ENCODE measurements at places on chromosomes 3 and 15.
A peak's percentile ranks its signal among the peaks of the same experiment; 100 is the strongest.

DNA sequence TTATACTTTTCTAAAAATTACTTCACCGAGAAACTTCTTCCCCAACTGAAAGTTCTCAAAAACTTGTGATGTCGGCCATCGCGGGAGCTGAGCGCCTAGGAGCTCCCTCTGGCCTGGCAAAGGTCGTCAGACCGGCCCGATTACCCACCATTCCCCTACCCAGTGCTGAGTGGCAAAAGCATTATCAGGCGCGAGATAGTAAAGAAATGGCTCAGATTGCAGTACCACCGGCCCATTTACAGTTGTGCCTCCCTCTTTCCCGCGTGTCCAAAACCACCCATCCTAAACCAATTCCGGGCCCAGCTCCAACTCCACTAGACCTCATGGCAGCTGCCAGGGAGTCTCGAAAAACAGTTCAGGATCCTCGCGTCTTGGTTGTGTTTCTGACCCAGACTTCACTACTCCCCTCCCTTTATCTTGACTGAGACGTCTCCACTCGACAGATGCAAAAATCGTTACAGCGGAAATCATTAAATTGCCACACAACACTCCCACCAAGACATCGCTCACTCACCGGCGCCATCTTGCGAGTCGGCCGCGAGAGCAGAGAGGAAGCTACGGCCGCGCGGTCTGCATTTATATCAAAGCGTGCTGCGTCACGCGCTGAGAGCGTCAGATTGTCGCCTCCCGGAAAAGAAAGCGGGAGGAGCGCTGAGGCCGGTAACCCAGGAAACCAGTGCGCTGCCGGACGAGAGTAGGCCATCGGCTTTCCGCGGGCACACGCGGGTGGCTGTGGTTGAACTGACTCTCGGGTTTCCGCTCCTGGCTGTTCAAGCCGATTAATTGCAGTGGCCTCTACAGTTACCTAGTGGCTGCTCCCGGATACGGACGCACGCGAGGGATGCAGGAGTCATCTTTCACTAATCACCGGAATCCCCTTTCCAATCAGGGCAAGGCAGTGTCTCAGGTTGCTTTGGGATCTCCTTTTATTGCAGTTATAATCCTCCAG lies at the start of gene RPL22L1:
RPL22L1 (minus strand) TSS at position 551 of the 949 bp plus-strand sequence; CDS start at position 523, 28 bp downstream.
- no peak for DNase-seq

- no peak for DNase-seq
These were observed 163.5 kb downstream of the GOLGA6L4 start for GRCh38 chr15:84398763-84399701.

GRCh38 chr3:101836652-101837598 lies 12.4 kb upstream of the NFKBIZ start:
- peak; percentile 20 for DNase-seq

GRCh38 chr3:42402394-42403096 lies 7.9 kb downstream of the LYZL4 start:
- DNase-seq = no peak

GRCh38 chr15:89198934-89199333 lies 22.4 kb downstream of the RLBP1 start:
- DNase-seq = no peak

- peak; percentile 23 for DNase-seq
These were observed 1.0 kb downstream of the SHOX2 start for GRCh38 chr3:158105119-158105709.

GRCh38 chr3:130839813-130840212 lies 54.1 kb upstream of the ATP2C1 start:
- peak; percentile 13 for DNase-seq

DNA sequence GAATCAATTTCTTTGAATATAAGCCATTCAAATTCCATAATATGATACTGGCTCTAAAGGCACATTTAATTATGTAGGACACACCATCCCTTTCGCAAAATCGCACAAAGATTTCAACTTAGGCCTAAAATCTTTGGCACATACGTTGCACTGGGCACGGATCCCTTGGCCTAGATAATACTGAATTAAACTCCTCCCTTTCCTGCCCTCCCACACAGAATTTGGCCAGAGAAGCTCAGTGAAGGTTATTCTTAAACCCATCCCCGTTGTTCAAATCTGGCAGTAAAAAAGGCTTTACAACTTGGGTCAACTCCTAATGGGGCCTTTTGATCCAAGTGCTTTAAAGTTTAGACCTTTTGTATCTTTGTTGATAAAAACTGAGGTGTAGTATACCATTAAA lies 247.2 kb downstream of the PTPRG start:
- DNase-seq = no peak

- no peak for DNase-seq
These were observed 116.7 kb downstream of the XXYLT1 start for GRCh38 chr3:195154111-195154791.

DNA sequence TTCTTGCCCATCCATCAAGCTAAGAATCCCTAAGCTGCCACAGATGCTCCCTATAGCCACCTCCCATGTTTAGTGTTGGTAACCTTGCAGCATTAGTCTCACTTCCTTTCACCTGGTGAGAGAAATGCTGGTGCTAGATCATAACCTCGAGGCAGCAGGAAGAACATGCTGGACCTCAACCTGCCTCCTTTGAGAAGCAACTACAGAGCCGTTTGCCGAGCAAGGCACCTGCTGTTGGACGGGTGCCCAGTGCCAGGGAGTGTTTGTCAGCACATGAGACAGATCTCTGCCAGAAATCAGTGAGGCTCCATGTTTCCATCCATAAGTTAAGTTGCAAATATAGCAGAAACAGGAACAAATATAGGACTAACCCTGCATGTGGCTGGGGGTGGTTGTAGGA lies 955.7 kb downstream of the TUSC7 start:
- peak; percentile 11 for DNase-seq

- no peak for DNase-seq
These were observed 76.2 kb upstream of the C2CD4B start for GRCh38 chr15:62241135-62241770.

DNA sequence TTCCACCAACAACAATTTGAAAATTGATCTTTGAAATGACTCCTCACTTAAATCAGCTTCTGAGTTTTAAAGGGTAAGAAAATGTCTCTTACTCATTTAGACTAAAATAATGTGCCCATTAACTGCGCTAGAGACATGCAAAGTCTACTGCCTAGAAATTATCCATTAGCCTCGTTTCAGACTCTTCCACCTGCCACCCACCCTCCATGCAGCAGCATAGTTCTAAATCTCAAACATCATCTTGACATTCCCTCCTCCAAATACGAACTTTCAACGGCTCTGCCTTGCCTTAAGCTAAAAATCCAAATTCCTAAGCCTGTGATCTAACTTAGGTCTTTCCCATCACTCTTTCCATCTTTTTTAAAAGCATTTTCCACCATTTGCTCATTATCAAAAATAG lies 66.6 kb upstream of the ST8SIA2 start:
- no peak for DNase-seq
